ENCODE measurements at places on chromosomes 2 and 18.

DNA sequence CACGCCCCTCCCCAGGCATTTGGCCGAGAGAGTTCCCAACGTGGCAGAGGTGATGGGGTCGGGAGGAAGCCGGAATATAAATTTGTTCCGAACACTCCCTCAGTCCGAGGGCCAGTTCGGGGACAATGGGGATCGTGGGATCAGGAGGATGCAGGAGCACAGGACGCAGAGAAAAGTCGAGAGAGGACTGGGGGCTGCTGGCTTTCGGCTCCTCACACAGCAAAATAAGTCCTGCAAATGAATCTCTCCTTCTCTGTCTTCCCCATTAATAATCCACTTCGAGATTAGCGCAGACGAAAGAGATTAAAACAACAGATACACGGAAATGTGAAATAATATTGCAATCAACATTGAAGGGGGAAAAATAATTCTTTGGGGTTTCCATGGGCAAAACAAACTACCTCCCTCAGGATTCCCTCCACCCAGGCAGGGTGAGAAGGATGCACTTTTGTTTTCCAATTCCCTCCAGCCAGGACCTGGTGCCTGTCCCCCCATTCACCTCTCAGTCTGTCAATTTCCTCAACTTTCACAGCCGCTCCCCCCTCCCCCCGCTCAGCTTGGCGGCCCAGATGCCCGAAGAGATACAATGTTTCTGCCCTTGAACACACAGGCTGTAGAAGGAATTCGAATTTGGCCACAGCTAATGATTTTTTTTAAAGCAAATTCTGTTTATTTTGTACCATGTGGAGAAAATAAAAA lies 3.1 kb upstream of the ZEB2 start:
- DNase-seq, result no peak

DNA sequence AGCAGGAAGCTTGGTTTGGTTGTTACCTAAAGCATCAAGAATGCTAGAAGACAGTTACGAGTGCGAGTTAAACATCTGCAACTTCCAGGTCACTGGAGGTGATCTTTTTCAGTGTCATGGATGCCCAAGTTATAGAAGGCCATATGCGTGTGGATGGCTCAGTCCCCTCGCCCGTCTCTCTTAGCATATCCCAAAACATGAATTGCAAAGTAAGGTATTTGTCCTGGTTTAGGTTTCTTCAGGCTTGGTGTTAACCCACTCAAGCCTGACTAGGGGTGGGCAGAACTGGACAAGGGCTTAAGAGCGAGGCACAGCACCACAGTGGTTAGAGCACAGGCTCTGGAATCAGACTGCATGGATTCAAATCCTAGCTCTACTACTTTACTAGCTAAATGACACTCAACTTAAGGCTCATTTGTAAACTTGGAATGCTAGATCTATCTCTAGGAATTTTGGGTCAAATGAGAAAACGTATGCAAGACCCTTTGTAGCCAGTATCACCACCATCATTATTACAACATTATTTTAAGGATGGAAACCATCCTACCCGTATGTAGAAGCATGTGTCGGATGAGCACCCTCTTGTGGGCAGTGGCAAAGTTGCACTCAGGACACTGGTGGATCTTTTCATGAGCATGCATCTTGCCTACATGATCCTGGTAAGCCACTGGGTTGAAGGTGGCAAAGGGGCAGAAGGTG lies 11.2 kb downstream of the ZNF142 start:
- DNase-seq, result no peak

DNA sequence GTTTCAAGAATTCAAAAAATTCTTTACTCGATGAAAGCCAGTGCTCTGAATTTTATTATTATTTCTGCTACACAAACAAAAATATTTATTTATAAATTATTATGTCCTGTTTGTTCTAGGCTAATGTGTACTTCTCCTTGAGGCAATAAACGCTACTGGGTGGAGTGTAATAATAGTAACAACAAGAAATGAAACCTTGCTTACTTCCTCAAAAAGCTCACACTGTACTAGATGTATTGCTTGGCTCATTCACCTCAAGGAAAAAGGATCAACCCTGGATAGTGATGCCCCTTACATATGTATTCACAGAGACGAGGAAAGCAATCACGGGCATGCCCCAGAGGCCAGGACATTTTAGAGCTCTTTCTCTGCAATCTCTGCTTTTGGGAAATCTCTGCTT lies 685.6 kb upstream of the NXPH2 start:
- DNase-seq, result no peak

DNA sequence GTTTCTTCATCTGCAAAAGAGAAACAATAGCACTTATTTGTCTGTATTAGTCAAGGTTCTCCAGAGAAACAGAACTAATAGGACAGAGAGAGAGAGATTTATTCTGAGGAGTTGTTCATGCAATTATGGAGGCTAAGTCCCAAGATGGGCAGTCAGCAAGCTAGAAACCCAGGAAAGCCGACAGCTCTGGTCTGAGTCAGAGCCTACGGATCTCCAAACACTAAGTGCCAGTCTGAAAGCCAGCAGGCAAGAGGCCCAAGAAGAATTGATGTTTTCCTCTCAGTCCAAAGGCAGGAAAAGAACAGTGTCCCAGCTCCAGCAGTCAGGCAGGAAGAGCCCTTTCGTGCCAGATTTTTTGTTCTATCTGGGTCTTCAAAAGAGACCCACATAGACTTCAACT lies 36.5 kb upstream of the SLC66A3 start:
- no peak for DNase-seq

DNA sequence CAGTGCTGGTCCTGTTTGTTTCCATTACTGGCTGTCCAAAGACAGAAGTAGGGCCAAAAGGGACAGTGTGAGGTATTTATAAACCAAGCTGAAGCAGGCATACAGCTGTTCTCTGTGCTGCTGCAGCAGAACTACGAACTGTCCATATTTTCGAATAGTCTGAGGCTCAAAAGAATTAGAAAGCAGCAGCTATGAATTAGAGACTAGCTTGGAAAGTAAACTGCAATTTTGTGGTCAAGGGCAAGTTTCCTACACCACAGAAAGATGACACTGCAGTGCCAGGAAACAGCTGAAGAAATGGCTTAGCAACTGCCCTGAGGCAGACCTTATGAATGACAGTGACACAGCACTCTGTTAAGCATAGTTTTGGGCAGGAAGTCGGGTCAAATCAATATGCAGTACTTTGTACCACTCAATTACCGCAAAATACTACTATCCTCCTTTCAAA lies 125.3 kb downstream of the TMEM131 start:
- DNase-seq, result peak; percentile 63

- no peak for DNase-seq
These were observed 2.4 kb downstream of the AGAP1 start for GRCh38 chr2:235496239-235496621.

DNA sequence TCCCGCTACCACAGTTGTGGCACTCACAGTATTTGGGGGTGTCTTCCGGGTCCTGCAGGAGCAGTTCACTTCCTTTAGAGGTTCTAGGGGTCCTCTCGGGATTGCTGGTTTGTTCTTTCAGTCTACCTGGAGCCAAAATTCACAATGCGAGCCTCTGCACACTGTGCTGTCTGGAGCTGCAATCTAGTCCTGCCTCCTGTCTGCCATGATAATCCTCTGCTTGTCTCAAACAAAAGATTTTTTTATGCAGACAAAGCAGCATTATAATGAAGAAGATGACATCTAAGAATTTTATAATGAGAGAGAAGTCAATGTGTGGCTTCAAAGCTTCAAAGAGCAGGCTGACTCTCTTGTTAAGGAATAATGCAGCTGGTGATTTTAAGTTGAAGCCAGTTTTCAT lies 975.1 kb upstream of the GYPC start:
- no peak for DNase-seq

DNA sequence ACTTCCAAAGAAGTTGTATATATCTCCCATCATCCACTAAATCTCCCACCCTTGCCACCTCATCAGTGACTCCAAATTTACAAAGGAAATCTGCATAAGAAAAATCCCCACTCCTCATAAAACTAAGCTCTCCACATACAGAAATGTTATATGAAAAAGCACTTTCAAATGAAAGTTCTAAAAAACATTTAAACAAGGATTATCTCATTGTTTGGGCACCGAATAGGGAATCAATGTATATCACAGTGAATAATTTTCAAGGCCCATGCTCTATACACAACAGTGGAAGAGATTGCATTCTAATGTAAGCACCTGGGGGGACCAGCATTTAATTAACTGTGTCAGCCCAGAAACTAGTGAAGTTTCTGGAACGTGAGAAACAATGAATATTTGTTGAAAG lies 70.1 kb downstream of the OSR1 start:
- DNase-seq, result no peak

- DNase-seq, result no peak
These were observed 98.7 kb downstream of the ACVR1 start for GRCh38 chr2:157777427-157777826.

DNA sequence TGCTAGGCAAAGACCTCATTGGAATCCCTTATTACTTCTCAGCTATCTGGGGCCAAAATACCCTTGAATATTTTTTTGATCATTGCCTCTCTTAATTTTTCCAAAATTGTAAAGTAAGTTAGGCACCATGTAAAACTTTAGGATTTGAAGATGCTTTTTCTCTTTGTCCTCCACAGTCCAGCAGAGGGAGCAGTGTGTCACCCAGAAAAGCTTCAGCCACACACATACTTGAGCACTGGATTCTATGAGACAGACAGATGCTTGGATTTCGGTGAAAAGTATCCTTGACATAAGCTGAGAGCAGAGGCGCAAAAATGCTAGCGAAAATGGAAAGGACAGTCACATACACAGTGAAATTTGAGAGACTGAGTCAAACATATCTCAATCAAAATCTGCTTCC lies 74.7 kb upstream of the KCNJ3 start:
- peak; percentile 11 for DNase-seq

DNA sequence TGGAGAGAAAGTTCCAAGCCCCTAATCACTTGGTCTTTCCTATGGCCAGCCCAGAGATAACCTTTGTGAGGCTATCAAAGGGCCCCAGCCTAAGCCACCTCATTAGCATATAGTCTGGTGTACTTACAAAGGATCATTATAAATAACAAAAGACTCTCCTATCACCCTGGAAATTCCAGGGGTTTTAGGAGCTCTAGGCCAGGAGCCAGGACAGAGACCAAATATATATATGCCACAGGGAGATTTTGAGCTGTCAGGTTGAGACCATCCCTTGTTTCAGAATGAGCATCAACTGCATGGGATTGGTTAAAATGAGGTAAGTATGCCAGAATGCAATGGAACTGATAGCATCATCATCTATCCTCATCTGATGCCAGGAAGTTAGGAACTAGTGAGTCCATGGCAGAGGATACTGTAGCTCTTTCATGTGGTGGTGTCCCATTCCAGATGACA lies 32.1 kb upstream of the CHRNA1 start:
- DNase-seq, result no peak

DNA sequence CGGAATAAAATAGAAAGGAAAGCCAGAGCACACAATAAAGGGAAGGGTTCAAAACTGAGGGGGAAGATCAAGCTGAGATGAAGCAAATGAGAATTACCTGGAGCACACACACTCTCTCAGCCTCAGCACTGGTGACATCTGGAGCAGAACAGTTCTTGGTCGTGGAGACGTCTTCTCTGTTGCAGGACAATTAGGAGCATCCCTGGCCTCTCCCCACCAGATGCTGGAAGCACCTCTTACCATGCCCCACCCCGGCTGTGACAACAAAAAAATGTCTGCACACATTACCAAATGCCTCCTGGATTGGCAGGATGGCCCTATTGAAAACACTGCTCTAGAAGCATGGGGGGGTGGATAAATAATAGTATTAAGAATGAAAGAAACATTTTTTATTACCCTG lies 43.6 kb upstream of the MAP3K20 start:
- DNase-seq, result no peak

DNA sequence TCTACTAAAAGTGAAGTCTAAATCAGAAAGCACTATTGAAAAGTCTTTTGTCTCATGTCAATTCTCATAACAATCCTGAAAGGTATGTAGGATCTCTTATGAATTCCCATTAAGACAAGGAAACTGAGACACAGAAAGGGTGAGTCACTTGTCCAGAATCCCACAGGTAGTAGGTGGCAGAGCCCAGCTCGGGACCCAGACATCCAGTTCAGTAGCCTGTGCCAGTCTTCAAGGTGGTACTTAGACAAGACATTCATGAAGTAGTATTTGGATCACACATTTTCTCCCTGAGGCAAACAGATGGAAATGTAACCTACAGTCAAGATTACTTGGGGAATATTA lies 14.8 kb upstream of the PARD3B start:
- DNase-seq, result no peak

- DNase-seq, result no peak
These were observed 319.4 kb upstream of the NCKAP5 start for GRCh38 chr2:133887676-133888040.

DNA sequence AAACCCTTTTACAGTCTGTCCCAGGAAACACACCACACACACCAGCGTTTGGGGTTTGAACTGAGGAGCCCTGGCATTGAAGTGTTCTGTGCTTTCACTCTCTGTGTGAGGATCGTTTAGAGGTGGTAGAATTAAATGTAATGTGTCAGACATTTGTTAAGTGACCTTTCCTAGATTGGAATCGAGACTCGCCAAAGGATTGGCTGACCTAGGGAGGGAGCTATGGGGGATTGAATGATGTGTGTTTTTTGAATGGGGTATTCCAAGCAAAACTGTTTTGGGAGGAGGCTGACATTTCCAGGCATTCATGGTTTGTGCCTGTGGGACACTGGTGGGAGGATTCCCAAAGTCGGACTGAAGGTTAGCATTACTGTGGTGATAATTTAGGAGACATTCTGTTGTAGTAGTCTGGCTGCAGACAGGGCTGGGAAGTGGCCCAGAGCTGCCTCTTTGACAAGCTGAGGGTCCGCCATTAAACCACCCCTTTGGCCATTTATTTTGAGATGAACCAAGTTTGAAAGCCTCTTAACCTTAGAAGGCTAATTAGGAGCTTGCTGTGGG lies 1.7 kb downstream of the MYO1B start:
- no peak for DNase-seq

Measured in non-pigmented ciliary epithelial cell (primary cell).